ENCODE measurements at places on chromosomes 11 and 22.

DNA sequence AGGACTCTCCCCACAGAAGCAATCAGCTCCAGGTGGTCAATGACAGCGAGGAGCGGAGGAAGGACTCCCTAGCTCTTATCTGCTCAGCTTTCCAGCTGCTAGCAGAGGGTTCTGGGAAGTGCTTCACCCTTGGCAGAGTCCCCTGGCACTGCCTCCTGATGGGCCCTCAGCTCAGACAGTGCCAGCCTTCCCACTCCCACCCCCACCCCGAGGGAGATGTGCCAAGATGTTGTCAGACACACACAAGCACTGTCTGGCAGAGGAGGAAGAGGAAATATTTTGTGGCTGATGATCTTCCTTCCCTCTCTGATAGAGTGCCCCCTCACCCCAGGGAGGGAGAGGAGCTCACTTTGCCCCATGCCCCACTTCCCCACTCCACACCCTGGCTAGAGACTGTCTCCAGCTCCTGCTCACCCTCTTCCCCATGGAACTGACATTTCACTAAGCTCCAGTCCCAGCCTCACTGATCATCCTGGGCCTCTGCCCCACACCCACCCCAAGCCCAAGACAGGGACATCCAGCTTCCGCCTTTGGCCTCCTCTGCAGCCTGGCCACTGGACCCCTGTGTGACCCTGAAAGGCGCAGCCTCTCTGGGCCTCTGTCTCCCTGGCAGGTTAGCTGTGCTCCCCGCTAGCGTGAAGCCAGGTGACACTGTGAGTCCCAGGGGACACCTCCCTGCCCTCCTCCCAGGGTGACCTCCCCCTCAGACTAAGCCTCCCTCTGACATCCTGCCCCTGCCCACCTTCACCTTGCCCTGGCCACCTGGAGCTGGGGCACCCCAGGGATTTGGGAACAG, 44.5 kb downstream of the SLCO2B1 start:
- DNase-seq = no peak

- DNase-seq = no peak
These were observed 11.2 kb upstream of the TMEM184B start for GRCh38 chr22:38284042-38284402.

GRCh38 chr22:28563636-28564035, 116.0 kb downstream of the TTC28 start:
- DNase-seq = no peak

- no peak for DNase-seq
These were observed 74.9 kb downstream of the PACSIN2 start for GRCh38 chr22:42939941-42940653.

DNA sequence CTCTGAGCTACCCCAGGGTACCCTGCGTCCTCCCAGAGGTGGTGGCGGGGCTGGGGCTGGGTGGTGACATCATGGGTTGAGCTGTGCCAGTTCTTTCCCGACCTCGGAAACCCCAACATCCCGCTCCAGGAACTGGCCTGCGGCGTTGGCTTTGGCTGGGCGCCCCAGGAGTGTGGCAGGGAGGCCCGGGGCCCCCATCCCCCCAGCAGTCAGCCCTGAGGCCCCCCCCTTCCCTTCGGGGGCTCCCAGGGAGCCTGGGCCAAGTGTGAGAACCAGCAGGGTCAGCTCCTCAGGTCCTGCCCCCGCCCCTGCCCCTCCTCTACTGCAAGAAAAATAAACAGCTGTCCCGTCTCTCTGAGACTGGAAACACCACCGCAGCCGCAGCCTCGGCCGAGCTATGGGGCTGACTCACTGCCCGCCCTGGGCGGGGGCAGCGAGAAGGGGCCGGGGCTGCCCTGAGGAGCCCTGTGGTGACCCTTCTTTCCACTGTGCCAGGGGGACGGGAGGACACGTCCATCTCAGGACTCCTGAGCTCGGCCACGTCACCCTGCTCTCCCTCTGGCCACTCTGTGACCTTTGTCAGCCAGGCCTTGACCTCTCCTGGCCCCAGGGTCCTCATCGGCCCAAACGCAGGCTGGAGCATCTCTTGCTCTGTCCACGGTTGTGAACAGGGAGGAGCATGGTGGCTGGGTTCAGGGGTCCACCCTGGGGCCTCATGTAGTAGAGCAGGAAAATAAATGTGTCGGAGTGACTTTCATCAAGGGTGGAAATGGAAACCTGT, 73.4 kb downstream of the WNT7B start:
- DNase-seq = no peak

GRCh38 chr11:86978247-86978646, 23.1 kb upstream of the FZD4 start:
- no peak for DNase-seq

DNA sequence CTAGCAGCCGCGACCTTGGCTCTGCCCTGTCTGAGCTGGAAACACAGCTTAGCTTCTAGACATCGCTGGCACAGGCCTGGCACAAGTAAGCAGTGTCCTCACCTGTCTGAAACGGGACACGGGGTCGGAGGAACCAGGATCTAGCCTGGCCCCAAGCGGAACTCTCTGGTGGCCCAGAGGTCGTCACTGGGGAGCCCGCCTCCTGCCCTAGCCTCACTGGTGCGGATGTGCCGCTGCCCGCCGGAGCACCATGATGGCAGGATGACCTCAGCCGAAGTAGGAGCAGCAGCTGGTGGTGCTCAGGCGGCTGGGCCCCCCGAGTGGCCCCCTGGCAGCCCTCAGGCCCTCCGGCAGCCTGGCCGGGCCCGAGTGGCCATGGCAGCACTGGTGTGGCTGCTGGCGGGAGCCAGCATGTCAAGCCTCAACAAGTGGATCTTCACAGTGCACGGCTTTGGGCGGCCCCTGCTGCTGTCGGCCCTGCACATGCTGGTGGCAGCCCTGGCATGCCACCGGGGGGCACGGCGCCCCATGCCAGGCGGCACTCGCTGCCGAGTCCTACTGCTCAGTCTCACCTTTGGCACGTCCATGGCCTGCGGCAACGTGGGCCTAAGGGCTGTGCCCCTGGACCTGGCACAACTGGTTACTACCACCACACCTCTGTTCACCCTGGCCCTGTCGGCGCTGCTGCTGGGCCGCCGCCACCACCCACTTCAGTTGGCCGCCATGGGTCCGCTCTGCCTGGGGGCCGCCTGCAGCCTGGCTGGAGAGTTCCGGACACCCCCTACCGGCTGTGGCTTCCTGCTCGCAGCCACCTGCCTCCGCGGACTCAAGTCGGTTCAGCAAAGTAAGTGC, 871 bp downstream of the SLC35E4 start:
- DNase-seq = no peak

DNA sequence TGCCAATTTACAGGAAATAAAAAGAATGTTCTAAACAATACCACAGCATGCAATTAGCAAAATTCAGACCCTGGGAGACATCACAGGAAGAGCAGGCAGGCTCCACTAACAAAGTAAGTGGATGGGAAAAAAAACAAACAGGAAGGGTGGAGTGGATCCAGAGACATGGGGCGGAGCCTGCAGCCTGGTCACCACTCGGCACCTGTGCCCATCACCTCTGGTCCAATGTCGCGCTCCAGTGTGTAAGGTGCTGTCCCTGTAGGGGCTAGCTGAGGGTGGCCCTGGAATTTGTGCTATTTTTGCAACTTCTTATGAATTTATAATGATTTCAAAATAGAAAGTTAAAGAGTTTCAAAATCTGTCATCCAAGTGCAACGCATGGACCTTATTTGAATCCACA, 11.0 kb upstream of the MOB2 start:
- DNase-seq = no peak

- DNase-seq = no peak
These were observed 355.2 kb downstream of the SOX6 start for GRCh38 chr11:16001044-16001568.

GRCh38 chr22:36274531-36274930, 21.6 kb downstream of the APOL1 start:
- no peak for DNase-seq

DNA sequence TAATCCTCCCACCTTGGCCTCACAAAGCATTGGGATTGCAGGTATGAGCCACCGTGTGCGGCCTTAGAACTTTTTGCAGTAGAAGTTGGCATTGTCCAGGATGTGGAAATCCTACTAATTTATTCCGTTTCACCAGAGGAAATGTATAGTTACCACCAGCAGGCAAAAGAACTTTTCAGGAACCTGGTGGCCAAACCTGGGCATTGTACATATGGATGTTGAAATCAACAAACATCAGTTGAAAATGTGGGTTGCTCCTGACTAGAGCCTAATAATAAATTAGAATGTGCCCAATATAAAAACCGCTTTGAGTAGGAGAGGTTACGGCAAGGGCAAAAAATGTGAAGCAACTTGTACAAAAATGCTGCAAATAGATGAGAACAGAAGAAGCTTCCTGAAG, 40.7 kb upstream of the XBP1 start:
- no peak for DNase-seq

- DNase-seq = no peak
These were observed 216.4 kb downstream of the GRM5 start for GRCh38 chr11:88849368-88849767.
